ENCODE measurements at places on chromosomes 5 and 9.

DNA sequence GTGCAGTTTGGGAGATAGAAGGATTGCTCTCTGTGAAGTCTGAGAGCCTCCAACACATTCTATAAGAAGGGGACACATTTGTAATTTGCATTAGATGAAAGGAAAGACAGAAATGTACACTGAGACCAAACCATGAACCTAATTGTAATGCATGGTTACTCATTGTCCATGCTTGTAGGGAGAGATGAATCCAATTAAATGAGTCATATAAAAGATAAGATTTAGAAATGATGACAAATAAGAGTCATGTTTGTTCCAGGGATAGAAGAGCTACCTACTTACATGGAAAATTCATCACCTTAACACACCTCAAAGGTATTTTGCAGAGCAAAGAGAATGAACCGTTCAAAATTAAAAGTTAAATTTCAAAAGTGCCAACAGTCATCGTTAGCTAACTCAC lies 85.1 kb downstream of the FBXL7 start:
- DNase-seq, result no peak

DNA sequence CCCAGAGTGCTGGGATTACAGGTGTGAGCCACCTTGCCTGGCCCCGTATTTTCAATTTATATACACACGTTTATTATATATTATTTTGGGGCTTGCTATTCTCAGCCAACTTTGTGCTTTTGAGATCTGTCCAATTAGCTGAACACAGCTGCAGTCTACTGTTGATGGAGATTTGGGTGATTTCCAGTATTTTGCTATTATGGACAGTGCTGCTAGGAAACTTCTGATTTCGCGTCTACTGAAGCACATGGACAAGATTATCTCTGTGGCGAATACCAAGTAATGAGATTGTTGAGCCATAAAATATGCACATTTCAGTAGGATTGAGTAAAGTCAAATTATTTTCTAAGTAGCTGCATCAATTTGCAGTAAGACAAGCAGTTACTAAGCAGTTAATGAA lies 1731.2 kb upstream of the CDH6 start:
- DNase-seq, result no peak

- DNase-seq, result no peak
Observed at GRCh38 chr5:134892282-134892681, 12.6 kb upstream of the PCBD2 start.

DNA sequence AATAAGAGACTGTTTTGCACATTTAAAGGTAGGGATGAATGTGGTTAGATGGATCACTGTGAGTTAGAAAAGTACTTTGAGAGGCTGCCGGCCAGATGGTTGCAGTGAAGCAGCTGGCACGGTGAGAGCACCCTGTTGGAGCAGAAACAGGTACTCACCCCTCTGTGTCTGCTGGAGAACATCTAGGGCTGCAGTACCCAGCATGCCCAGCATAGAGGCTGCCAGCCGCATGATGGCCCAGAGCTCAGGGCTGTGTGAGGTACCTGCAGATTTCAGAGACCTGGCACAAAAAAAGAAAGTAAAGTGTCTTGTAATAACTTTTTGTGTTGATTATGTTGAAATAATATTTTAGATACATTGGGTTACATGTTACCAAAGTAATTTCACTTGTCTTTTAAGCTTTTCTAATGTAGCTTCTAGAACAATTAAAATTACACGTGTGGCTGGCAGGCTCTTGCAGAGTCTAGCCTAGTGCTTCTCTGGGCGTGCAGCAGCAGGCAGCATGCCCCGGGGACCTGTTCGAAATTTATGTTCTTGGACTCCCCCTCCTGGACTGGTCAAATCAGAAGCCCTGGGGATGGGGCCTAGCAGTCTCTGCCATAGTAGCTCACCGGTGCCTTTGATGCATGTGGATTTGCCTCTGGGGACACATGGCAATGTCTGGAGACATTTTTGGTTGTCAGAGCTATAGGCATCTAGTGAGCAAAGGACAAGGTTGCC lies 11.1 kb downstream of the WDR5 start:
- DNase-seq, result no peak

DNA sequence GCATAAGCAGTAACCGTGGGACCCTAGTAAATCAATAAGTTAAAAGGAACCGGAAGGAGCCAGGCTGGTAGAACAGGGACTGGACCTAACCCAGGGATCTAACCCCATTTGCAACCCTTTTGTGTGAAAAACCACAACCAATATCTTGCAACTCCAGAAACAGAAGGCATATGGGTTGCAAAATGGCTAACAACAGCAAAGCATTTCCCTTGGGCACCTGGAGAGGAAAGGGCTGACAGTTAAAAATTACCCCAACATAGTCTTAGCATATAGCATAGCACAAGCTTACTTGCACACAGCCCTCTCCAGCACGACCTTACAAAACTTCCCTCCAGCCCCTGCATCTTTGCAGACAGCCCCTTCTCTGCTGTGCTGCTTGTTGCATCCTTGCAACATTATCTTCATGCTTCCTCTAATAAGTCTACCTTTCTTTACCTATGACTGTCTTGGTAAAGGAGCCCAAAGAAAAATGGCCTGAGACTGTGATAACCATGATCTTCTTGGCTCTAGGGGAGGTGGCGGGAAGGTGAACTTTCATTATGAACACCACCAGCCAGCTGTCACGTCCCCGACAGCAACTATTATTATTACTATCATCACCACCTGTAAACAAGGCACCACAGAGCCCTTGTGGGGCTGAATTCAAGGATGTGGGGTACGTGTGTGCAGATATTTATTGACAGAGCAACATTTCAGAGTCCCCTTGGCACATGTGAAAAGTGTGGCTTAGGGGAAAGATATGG lies 49.8 kb downstream of the PRRC1 start:
- DNase-seq, result no peak

DNA sequence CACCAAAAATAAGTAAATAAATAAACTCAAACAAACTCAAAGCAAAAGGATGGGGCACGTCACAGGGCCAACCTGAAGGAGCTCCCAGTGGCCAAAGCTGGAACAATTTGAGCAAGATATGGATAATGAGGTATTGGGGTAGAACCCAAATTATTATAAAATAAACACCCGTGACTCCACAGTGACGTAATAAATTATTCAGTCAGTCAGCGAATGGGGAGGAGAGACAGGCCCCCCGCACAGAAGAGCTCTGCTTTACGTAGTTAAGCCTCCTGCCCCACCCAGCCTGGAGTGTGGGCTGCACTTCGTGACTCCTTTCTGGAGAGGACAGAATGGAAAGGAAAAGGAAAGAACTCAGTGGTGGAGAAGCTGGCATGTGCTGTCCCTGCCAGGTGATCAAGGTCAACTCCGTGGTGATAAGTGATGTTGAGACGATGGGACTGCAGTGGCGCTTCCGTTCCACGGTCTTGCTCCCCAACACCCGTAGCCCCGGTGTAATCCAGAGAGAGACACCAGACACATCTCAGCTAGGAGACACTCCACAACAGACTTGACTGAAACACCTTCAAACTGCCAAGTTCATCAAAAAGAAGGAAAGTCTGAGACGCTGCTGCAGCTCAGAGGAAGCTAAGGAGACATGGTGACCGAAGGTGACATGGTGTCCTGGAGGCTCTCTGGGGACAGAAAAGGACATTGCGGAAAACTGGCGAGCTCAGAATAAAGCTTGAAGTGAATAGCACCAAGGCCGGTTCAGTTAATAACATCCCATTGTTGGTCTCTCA lies 83.3 kb upstream of the COL5A1 start:
- peak; percentile 62 for DNase-seq

Measured in left forelimb (tissue), 1 donor.